Brain (organoid and tissue), 16 donors: ENCODE measurements at places on chromosomes 1 and 21. TPM values are rescaled to one million over a fixed set of nuclear protein-coding genes. Genes with fewer than 3 reads are reported as not detected.

The RAB25 gene
- polyA plus RNA-seq = 113 TPM

The OR2AK2 gene
- not detected for polyA plus RNA-seq

The C1QC gene
- polyA plus RNA-seq = 82.6 TPM

The SLC19A2 gene
- 2.0 TPM for polyA plus RNA-seq

The AGO4 gene
- 3.8 TPM for polyA plus RNA-seq

The KCNAB2 gene
- polyA plus RNA-seq = 91.0 TPM

The FAM110D gene
- 1.2 TPM for polyA plus RNA-seq

The KAZN gene
- polyA plus RNA-seq = 19.0 TPM

The MARK1 gene
- polyA plus RNA-seq = 11.9 TPM

The GAS5 gene
- 188 TPM for polyA plus RNA-seq

The RC3H1 gene
- 2.0 TPM for polyA plus RNA-seq

The TSPAN1 gene
- 9.4 TPM for polyA plus RNA-seq

The DNAI4 gene
- 2.1 TPM for polyA plus RNA-seq

The ESPN gene
- polyA plus RNA-seq = 23.7 TPM

The IFFO2 gene
- 5.8 TPM for polyA plus RNA-seq

The MRPL24 gene
- polyA plus RNA-seq = 111 TPM

The MEX3A gene
- 91.7 TPM for polyA plus RNA-seq

The LCE3E gene
- polyA plus RNA-seq = not detected

The LMX1A gene
- polyA plus RNA-seq = not detected

The IQCC gene
- 8.3 TPM for polyA plus RNA-seq

The NKAIN1 gene
- 21.1 TPM for polyA plus RNA-seq
